ENCODE measurements at places on chromosomes 6 and 20.

DNA sequence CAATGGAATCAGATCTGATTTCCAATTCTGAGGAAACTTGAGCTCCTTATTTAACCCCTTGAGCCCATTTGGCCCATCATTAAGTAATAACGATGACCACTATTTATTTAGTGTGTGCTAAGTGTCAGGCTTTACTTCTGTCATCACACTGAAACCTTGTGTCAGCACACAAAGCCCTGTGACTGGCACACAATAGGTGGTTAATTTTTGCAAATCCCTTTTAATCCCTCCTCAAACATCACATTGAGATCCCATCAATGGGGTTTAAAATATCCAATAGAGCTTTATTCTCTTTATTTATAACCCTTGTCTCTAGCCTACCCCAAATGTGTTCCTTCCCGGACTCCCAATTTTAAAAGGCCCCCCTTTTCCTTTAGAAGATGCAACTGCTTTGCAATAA is 656.8 kb upstream of the CHD6 start:
- H3K27me3 ChIP-seq = no peaks in the 10 kb centered on the region
- H3K27ac ChIP-seq = no peak overlapping the region
- H3K4me3 ChIP-seq = no peak overlapping the region
- no peak for DNase-seq
- no peaks in the 10 kb centered on the region for H3K36me3 ChIP-seq

- H3K36me3 ChIP-seq = no peaks in the 10 kb centered on the region
- H3K27me3 ChIP-seq = peaks cover 33% of the 10 kb centered on the region
- H3K4me1 ChIP-seq = peaks cover 3% of the 10 kb centered on the region
Measured at GRCh38 chr6:167400482-167401138, 75.7 kb downstream of the TTLL2 start.

DNA sequence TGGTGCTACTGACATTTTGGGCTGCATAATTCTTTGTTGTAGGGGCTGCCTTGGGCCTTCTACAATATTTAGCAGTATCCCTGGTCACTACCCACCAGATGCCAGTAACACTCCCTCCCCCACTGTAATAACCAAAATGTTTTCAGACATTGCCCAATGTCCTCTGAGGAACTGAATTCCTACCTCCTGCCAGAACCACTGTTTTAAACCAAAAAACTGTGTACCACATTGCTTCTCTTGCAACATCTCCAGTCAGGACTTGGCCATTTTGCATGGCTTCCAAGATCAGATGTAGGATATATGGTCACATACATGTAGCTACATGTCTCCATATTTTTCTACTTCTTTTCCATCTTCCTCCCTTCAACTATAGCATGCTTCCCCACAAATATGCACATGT is 97.4 kb upstream of the IFNGR1 start:
- no peaks in the 10 kb centered on the region for H3K27me3 ChIP-seq
- H3K27ac ChIP-seq = no peak overlapping the region
- DNase-seq = no peak
- no peaks in the 10 kb centered on the region for H3K36me3 ChIP-seq
- peaks cover 10% of the 10 kb centered on the region for H3K4me1 ChIP-seq

GRCh38 chr6:6982663-6983062 is 125.1 kb upstream of the RREB1 start:
- no peaks in the 10 kb centered on the region for H3K27me3 ChIP-seq
- H3K27ac ChIP-seq = no peak overlapping the region
- no peaks in the 10 kb centered on the region for H3K36me3 ChIP-seq
- no peaks in the 10 kb centered on the region for H3K4me1 ChIP-seq

DNA sequence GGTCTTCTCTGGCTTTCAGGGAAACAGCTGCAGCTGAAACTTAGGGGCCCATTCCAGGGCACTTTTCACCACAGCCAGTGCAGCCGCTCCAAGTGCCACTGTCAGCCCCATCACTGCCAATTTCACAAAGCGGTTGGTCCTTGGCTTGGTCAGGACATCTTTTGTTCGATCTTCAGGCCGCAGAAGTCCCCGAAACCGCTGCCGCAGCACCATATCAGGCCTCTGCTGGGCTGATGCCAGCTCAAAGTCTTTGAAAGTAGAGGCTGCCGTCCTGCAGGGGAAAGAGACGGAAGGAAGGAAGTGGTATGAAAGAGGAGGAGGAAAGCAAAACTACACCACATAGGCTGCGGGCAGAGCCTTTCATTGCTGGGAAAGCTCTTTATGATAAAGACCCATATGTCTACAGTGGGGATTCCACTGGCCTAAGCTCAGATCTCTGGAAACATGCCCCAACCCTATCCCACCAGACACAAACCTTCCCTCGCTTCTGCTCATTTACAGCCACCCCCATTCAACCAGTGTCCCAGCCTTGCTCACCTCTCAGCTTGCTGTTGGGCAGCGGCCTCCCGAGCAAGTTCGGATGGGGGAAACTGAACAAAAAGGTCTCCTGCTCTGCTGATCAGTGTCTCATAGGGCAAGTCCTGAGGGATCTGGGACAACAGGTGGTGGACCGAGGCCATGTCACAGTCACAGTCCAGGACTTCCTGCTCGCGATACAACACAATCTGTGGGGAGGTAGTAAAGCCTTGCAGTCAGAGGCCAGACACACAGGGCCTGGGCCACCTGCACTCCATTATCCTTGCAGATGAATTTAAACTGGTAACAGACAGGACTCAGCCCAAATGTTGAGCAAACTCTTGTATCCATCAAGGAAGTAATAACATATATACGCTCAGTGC is 23.5 kb downstream of the TBC1D20 start:
- H3K27ac ChIP-seq = no peak overlapping the region
- peaks cover 9% of the 10 kb centered on the region for H3K4me1 ChIP-seq
- peaks cover 90% of the 10 kb centered on the region for H3K36me3 ChIP-seq
- H3K27me3 ChIP-seq = no peaks in the 10 kb centered on the region

DNA sequence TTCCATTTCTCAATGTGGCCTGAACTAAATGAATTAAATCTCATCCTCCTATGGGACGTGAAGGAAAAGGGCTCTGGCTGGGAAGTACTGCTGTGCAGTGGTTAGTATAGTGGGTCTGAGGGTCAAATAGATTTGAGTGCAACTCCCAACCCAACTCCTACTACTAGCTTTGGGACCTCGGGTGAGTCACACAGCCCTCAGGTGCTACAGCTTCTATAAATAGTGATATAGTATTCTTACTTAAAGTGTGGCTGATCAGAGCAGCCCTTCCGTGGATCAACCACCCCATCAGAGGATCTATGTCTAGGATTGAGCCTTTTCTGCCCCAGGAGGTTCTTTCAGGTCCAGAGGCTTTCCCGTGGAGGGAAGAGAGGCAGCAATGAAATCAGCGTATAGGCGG is 904 bp upstream of the UST start:
- H3K4me3 ChIP-seq = peak overlapping the region; percentile 93
- H3K4me1 ChIP-seq = peaks cover 30% of the 10 kb centered on the region
- no peak for DNase-seq
- H3K36me3 ChIP-seq = no peaks in the 10 kb centered on the region

DNA sequence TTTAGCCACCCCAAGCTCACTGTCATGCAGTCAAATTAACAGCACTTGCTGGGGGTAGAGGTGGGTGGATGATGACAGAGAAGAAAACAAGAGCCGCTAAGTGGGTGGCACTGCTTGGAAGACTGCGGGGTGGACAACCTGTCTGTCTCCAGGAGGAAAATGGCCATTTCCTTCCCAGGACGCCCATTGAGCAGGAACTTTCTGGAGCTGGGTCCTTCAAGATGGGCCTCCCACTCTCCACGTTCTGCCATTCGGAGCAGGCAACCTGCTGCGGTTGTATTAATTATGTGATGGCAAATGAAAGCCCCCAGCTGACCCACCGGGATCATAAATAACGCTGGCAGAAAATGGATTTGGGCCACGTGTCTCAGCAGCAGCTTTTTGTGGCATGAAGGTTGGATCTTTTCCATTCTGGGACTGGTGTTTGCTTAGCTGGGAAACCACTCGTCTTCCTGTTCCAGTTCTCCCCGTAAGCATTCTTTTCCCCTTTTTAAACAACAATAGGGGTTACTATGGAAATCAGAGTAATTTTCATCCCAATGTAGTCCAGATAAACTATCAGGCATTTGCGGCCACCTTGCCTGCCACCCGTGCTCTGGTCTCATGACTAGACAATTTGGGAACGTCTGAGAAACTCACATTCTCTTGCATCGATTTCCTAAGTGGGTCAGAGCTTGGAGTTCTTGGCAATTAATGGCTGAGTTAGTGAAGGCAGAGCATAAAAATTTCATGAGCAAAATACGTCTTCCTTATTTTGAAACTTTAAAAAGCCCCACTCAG is 215.5 kb downstream of the ANKRD60 start:
- no peaks in the 10 kb centered on the region for H3K36me3 ChIP-seq
- peak overlapping the region; percentile 47 for H3K27ac ChIP-seq
- peaks cover 13% of the 10 kb centered on the region for H3K4me1 ChIP-seq
- no peak for DNase-seq
- H3K27me3 ChIP-seq = no peaks in the 10 kb centered on the region
- H3K4me3 ChIP-seq = no peak overlapping the region

DNA sequence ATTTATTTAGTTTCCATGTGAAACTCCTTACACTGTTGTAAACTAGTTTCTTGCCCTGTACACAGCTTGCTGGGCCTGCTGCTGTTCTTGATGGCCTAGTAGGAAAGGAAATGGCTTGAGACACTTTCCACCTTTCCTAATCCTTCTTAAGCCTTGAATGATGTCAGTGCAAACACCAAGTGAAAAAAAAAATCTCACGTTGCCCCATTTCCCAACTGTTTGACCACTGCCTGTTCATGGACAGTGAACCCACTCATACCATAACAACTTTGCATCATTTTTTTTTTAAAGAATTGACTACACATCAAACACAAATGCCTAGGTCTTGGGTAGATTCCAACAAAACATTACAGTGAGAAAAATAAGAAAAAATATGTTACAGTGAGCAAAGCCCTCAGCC is 653.6 kb upstream of the FLRT3 start:
- no peaks in the 10 kb centered on the region for H3K27me3 ChIP-seq
- DNase-seq = no peak
- H3K36me3 ChIP-seq = no peaks in the 10 kb centered on the region
- no peak overlapping the region for H3K4me3 ChIP-seq
- H3K27ac ChIP-seq = no peak overlapping the region

DNA sequence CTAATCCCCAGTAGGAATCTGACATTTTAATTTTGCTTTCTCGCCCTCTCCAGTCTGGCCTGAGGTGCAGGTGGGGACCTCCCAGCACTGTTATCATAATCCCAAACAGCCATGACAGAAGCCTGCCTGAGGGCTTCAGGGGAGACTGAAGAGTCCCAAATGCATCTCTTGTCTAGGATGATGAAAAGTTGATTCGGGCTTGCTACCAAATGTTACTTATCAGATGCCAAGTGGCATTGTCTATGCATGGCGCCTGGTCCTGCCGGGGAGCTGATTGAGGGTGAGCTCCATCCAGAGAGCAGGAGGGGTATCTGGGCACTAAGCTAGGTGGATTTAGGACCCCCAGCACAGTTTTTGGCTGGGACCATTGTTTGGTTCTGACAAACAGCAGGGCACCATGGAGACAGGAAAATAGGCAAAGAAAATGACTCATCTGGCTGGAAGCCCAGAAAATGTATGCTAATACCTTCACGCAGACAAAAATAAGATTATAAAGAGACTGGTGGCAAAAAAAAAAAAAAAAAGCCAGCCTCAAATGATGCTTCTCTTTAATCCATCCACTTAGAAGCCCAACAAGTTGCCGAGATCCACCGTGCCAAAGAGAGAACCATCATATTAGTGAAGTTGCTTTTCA is 513.7 kb upstream of the SULF2 start:
- no peak overlapping the region for H3K27ac ChIP-seq
- peaks cover 27% of the 10 kb centered on the region for H3K4me1 ChIP-seq
- H3K4me3 ChIP-seq = no peak overlapping the region
- no peaks in the 10 kb centered on the region for H3K36me3 ChIP-seq
- no peak for DNase-seq

- H3K27me3 ChIP-seq = no peaks in the 10 kb centered on the region
- H3K4me1 ChIP-seq = peaks cover 4% of the 10 kb centered on the region
- no peak for DNase-seq
- H3K36me3 ChIP-seq = no peaks in the 10 kb centered on the region
Measured at GRCh38 chr6:157711060-157711459, 112.0 kb upstream of the SNX9 start.

DNA sequence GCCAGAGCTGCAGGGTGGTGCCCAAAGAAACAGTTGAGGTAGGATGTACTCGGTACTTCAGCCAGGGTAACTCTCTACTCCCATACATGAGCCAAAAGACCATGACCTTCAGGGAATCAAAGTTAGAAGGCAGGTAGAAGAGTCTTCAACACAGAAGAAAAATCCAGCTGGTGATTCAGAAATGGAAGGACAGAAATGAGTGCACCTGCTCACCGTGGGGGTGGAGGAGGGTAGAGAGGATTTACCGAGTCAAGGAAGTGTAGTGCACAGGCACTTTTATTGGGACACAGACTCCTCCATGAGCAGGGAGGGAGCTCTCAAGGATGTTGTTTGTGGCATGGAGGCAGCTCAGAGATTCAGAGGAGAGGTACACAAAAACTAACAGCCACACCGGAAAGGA is 330.3 kb upstream of the PRDM1 start:
- no peaks in the 10 kb centered on the region for H3K36me3 ChIP-seq
- H3K27me3 ChIP-seq = no peaks in the 10 kb centered on the region
- peaks cover 47% of the 10 kb centered on the region for H3K4me1 ChIP-seq
- no peak overlapping the region for H3K4me3 ChIP-seq
- no peak overlapping the region for H3K27ac ChIP-seq
- no peak for DNase-seq

GRCh38 chr20:31835554-31835953 is 9.8 kb downstream of the FOXS1 start:
- no peak overlapping the region for H3K4me3 ChIP-seq
- no peak overlapping the region for H3K27ac ChIP-seq
- peaks cover 25% of the 10 kb centered on the region for H3K4me1 ChIP-seq
- H3K27me3 ChIP-seq = no peaks in the 10 kb centered on the region
